ENCODE measurements at places on chromosomes 6 and 20.

DNA sequence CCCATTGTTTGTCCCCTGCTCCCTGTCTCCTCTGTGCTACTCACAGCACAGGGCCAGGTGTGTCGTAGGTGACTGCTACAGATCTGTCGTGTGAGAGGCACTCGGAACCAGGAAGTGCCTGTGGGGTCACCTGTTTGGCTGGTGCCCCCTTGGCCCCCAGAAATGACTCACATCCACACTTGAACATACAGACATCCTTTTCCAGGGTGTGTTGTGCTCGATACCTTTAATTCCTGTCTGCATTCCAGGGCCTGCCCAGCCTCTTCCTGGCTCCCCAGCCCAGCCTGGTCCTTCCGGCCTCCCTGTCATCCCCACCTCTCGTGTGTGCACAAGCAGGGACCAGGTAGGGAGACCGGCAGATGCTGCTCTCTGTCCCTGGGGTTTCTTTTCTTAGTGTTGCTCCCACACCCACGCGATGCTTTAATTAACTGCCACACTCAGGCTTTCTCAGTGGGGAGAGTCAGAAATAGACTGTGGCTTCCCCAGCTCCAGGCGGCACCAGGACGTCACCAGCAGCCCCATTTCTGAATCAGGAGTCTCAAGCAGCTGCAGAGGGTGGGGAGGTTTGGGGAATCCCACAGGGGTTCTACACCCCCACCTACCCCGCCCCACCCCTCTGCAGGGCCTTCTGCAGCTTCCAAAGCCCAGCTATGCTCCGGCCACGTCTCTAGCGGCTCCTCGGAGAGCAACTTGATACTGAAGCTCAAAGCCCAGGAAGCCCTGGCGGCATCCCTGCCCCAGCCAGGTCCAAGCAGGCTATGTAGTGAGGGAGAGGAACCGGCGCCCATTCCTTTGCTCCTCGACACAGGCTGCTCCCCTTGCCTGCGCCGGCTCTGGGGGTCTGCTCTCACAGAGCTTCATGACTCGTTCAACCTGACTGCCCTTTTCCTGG, 102.2 kb downstream of the SYCP2 start:
- DNase-seq = no peak

DNA sequence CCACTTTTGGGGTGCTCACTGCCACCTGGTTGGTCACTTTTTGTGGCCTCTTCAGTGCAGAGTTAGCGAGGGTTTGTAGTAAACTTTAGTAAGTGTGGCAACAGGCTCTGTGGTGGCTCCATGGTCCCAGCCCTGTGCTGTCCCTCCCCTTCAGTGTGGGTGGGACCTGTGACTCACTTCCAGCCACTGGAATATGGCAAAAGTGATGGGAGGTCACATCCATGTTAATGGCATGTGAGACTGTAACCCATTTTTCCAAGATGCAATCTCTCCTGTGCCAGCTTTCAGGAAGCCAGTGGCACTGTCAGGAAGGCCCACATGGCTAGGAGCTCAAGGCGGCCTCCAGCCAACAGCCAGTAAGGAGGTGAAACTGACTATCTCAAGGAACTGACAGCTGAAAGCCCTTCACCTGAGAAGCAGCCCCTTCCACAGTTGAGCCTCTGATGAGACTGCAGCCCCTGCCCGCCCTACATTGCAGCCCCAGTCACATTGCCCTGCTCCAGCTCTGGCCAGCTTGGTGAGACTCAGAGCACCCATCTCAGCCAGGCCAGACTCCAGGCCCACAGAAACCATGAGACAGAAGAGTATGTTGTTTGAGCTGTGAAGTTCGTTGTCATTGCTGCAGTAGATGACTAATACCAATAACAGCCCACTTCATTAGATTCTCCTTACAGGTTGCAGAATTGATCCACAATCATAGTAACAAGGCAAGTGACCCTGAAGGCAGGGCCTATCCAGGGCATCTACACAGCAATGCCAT, 13.1 kb upstream of the CST7 start:
- no peak for DNase-seq

GRCh38 chr6:13550656-13551055, 23.7 kb upstream of the SIRT5 start:
- DNase-seq = no peak

DNA sequence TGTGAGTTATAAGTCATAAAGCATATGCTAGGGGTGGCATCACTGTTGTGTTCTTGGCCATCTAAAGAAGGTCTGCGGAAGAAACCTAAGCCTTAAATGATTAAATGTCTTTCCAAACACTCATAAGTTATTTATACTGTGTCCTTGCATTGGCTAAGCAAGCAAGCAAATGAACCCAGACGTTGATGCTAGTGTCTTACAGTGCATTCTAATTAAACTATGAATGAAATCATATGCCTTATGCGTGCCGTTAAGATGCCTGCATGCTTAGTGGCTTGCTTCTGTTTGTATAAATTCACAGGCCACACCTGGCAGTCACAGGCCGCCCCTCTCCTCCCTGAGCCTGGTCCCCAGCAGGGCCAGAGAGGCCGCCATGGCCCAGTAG, 49.9 kb downstream of the RIN2 start:
- no peak for DNase-seq

- no peak for DNase-seq
These were observed 236.3 kb upstream of the ZNF217 start for GRCh38 chr20:53829724-53830521.

GRCh38 chr20:46311719-46312074, 3.4 kb upstream of the CDH22 start:
- DNase-seq = no peak

DNA sequence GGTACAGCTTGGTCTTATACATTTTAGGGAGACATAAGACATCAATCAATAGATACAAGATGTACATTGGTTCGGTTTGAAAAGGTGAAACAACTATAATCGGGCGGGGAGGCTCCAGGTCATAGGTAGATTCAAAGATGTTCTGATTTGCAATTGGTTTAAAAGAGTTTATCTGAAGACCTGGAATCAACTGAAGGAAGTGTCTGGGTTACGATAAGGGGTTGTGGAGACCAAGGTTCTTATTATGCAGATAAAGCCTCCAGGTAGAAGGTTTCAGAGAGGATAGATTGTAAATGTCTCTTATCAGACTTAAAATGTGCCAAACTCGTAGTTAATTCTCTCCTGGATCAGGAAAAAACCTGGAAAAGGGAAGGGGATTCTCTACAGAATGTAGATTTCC, 5.9 kb upstream of the SERPINB6 start:
- no peak for DNase-seq

- DNase-seq = peak; percentile 30
These were observed 611 bp downstream of the EPB41L2 start for GRCh38 chr6:131062241-131063027.

DNA sequence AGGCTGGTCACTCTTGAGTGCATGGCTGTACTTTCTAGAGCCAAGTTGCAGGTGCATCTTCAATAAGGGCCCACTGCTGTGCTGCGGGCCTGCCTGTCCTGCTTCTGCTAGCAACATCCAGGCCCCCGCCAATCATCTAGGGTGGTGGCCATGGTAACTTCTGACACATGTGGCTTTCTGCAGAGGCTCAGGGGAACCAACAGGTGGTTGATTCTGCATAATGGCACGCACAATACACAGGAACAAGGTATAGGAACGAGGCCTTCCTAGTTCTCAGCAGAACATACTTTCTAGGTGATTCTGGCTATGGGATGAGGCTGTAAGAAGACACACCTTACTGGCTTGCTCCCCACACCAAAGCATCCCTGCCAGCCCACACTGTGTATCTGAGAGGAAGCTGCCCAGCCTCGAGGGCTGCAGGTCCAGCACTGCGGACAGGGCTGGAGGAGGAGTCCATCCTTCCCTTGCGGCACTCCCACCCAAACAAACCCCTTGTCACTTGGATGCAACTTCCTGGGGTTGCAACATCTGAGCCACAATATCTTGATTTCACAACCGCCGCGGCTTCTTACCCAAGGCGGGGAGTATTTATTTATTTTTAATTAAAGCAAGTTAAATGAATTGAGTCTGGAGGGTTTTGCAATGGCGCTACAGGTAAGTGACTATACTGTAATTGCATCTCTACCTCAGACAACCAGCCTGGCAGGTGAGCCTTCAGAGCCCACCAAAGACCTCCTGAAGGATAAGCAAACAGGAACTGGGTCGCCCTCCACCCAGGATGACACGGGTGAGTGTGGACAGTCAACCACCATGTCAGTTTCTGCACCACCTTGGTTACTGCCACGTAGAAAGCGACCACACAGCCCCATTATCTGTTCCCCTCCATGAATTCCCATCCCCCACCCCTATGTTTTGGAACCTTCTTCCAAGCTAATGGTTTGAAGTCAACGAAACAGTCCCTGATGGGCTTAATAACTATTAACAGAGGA, 49.6 kb downstream of the SULF2 start:
- DNase-seq = no peak

DNA sequence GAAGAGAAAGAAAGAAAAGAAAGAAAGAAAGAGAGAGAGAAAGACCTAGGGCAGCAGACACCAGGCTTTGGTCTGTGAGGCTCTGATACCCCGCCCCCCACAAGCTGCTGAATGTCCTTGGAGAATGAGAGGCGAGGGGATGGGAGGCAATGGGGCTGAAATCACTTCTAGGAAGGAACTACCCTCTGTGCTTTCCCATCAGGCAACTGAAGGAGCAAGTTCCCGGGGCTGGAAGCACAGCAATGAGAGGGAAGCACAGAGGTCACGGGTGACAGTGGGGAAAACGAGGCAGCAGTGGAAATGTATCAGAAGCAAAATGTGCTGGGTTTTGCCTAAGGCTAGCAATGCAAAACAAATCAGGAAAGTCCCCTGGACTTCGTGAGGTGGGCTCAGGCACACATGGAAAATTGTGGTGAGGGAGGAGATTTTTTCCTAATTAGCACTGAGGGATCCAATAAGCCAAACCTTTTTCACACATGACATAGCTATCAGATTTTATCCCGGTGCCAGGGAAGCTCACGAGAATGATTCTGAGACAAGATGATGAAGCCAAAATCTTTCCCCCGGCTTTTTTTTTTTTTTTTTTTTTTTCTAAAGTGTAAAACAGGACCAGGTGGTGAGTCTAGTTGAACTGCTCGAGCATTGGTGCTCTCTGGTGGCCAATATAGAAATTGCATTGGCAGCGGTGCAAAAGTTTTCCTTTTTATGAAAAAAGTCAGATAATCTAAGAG, 16.8 kb upstream of the ARFGEF2 start:
- peak; percentile 79 for DNase-seq

DNA sequence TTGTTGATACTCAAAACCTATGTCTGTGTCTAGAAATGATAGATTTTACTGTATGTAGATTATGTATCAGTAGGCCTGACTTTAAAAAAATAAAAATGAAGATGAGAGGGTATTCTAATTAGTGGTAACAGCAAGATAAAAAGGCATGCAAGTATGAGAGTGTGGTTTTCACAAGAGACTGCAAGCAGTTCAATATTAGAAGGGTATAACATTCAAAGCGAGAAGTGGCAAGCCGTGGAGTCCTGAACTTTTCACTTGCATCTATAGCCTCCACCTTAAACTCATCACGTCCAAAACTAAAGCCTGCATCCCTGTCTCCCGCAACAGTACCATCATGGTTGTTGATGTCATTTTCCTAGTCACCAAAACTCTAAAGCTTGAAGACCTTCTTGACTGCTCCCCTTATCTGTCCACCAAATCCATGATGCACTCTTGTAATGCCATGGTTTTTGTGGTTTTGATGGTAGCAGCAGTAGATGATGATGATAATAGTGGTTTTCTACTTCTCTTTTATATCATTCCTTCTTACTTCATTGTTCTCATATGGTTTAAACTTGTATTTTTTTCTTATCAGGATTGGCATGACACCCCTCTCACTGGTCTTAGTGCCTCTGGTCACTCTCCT, 9.2 kb upstream of the CGA start:
- DNase-seq = no peak

DNA sequence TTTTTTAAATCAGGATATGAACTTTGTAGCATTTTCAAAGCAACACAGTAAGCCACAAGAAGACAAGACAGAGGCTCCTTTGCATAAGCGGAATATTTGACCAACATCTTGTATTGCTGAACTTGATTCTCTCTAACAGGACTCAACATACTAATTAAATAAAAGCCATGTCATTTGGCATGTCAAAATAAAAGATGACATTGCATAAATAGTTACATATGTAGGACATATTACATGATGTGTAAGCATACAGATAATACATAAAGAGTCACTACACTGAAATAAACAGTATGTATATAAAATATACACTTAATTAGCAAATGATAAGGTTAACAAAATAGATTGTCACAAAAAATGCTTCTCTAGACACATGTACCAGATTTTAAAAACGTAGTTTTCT, 62.2 kb downstream of the REPS1 start:
- DNase-seq = no peak

DNA sequence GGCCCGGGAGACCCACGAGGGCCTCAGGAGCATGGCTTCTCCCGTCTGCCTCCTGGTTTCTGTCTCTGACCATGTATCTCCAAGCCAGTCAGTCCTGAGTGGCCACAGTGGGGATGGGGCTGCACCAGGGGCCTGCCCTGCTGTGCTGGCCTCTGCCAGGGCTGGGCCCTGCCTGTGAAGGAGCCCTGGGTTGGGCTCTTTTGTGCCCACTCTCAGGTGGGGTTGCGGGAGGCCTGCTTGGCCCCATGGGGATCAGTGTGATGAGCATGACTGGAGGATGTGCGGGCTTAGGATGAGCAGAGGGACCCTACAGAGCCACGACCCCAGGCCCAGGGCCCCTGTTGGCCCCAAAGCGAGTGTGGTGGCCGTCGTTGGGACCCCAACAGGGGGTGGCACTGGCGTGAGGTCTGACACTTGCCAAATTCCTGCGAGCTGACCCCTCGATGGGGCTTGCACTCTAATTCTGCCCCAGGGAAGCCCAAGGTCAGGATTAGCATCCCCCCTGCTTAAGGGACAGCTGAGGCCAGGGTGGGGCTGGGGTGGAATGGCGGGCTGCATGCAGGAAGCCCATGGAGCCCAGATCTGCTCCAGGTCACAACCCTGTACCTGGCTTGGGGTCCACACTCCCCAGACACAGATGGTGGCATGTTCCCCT, 90.0 kb upstream of the BHLHE23 start:
- DNase-seq = no peak

DNA sequence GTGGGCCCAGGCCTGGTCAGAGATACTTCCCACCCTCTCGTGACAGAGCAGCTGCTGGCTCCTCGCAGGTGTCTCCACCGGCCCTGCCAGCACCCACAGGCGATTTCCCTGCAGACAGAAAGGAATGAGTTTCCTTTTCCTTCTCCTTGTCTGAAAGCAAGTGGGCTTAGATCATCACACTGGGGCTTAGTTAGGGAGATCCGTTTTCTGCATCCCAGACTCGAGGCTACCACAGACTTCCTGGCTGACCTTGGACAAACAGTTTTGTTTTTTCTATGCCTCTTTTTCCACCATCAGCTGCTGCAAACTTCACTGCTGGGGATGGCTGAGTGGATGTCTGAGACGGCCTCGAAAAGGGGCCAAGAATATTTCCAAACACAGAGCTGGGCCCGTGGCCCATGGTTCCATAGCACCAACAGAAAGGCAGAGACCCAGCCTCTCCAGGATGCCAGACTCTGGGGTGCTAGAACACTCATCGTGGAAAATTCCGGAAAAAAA, 86.5 kb downstream of the BANF2 start:
- no peak for DNase-seq

- DNase-seq = no peak
These were observed 45.5 kb downstream of the PTPN1 start for GRCh38 chr20:50555662-50556061.

Data from RKO (cell line).